H54 (cell line): ENCODE measurements at places on chromosomes 2 and 18.

DNA sequence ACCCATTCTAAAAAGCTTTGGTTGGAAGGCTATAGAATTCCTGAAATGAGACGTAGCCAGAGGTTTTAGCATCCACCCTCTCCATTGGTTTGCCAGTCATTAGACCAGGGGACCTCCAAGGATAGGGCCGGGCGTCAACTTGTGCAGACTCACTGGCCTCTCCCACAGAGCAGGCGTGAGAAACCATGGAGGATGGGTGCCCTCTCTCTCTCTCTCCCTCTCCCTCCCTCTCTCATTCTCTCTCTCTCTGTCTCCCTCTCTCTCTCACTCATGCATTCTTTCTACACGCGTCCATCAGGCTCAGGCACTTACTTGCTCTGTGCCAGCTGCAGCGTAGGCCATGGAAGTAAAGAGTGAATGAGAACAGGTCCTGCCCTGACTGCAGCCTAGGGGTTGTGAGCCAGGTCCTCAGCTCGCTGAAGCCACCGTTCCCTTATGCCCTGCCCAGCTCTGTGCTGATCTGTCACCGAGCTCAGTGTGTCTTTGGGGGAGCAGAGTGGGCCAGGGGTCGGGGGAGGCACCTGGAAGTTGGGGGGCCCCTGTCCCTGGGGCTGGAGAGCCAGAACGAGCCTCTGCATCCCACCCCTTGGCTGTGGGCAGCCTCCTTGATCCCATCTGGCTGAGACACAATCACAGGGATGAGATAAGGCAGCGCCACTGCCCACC is 304.4 kb upstream of the HS6ST1 start:
- no peak for DNase-seq

- no peak for DNase-seq
Observed at GRCh38 chr2:120605231-120605935, 130.3 kb upstream of the GLI2 start.

- peak; percentile 47 for DNase-seq
Observed at GRCh38 chr2:32632089-32632488, 4.2 kb downstream of the TTC27 start.

DNA sequence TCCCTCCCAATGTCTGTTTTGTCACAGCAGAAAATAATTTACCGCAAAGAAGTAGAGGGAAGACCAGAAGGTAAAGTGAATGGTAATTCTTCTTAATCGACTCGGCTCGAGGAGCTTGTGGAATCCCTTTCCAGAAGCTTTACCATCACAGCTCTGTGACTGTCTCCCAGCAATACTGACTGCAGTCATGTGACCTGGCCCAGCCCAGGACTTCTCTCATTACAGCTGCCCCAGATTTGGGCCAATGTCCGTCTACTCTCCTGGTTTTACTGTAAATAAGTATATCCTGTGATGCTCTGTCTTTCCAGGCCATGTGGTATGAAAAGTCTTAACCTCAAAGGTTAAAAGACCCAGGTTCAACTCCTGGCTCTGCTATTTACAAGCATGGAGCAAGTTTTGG is 18.9 kb upstream of the ELOA2 start:
- no peak for DNase-seq

GRCh38 chr2:27025861-27026851 is 6.6 kb upstream of the TMEM214 start:
- no peak for DNase-seq

DNA sequence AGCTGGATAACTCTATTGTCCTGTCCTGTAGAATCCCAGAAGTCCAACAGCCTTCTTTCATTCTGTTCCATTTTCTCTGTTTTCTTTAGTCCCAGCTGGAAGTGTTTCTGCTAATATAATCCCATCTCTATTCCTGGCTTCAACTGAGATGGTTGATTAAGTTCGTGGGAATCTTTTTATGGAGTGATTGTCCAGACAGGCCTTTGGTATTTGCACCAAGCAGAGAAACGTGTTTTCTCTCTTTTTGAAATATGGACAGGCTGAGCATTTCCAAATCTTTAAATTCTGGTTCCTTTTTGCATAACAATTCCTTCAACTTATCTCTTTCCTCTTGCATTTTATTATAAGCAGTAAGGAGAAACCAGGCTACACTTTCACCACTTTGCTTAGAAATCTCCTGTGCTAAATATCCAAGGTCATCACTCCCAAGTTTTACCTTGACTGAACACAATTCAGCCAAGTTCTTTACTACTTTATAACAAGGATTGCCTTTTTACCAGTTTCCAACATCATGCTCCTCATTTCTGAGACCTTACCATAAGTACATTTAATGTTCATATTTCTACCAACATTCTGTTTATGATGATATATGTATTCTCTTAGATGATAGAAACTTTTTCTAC is 108.8 kb downstream of the ZFP36L2 start:
- no peak for DNase-seq

DNA sequence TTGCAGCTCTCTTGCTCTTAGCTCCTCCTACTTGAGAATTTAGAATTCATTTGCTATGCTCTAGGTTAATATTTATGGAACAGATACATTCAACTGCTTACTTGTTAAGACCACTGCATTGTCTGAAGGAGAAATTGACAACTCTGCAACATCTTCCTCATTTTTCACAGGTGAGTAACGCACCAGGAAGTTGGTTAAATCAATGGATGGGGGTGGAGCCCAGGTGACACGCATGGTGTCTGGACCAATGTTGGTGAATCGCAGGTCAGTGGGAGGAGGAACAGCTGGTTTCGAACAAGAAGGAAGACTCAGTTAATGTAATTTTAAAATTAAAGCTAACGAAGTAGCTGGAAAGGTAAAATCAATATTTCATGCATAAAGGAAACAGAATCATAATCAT is 44.3 kb downstream of the FN1 start:
- no peak for DNase-seq

DNA sequence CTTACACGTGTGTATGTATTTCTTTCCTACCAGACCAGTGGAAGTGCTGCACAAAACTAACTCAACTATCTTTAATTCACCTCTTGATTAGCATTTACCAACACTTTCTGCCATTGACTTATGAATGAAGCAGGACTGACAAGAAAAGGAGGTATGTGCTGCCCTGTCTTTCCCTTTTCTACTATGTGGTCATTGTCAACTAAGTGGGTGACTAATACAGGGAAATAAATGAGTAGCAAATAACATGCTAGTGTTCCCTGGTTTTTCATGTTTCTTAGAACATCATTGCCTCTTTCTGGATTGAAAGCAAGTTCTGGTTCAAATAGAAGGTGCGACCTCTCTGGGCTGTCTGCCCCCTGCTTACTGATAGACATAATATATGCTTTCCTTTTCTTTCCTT is 58.0 kb downstream of the LINC00305 start:
- DNase-seq, result no peak

GRCh38 chr18:78138983-78139496 is 840.6 kb upstream of the SALL3 start:
- DNase-seq, result no peak

- DNase-seq, result no peak
Observed at GRCh38 chr18:60554967-60555366, 182.4 kb upstream of the MC4R start.

DNA sequence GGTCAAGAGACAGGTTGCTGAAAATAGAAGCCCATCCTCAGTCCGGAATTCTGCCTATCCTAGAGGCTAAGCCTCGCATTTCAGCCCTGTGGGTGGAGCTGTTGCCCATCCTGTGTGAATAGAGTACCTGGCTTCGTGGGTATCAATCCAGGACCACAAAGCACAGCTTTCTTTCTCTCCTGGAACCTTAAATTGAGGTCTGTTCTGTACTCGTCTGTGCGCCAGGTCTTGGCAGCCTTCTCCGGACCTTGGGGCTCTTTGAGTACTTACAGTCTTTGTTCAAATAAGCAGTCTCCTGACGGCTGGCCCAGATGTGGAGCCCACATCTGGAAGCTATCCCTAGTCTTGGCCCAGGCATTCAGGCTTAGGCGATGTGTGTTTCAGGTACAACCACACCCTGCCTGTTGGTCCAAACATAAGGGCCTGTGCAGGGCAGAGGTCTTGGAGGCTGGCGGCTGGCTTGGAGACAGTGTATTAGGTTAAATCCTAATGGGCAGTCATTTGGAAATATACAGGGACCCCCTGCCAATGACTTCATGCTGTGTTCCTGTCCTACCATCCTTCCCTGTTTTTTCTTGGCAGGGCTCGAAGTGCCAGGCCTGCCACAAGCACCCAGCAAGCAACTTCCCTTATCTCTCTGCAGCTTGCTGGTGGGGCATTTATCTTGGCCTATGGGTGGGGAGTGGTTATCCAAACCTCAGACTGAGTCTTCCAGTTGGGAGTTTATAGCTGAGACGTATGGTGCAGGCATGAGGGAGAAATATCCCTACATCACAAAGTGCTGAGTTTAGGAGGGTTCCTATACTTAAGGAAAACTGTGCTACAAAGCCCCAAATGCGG is 294.1 kb downstream of the BCL2 start:
- DNase-seq, result no peak

DNA sequence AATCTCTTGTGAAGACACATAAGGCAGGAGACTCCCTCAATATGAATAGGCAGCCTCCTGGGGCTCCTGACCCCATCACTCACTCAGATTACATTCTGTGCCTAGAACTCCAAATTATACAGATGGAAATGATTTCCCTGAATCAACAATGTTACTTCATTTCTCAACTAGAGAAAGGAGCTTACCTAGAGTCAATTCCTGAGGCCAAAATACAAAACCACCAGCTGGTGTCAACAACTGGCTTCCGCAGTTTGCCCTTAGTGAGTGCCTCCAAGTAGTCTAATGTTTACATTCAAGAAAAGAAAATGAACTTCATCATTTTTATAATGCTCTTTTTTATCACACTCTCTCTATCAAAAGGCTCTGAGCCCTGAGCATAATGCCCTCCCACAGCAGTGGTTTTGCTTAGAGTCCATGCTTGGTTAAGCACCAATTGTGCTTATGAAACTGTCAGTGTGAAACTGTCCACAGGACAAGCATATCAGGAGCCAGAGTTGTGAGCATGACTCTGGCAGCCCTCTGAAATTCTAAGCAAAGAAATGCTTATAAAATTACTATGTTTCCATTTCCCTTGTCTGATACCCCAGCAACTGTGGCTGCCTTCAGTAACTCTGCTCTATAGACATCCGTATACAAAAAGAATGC is 305.7 kb upstream of the PKDCC start:
- DNase-seq, result no peak

- no peak for DNase-seq
Observed at GRCh38 chr2:127695491-127696472, 5.5 kb upstream of the SFT2D3 start.
